ENCODE measurements at places on chromosomes 4 and X.

GRCh38 chr4:22667332-22667940, 25.3 kb upstream of the GBA3 start:
- DNase-seq = no peak

- DNase-seq = no peak
Measured at GRCh38 chrX:69546417-69546816, 42.3 kb downstream of the NALF2 start.

- no peak for DNase-seq
Measured at GRCh38 chr4:23058165-23058776, 365.5 kb downstream of the GBA3 start.

DNA sequence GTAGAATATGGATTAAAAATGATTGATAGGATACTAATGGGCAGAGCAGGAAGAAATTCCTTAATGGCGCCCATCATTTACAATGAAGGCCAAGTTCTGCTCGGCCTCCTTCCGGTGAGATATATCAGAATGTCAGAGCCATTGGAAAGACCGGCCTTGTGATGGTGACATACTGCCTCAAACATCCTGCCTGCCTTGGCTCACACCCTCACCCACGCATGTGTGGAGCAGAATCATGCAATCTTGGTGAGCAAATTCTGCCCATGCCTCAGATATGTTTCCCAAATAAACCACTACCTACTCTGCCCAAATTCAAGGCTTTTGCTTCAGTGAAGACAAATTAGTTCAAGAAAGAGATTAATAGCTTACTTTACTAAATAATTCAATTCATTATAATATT, 163.3 kb downstream of the MID1 start:
- no peak for DNase-seq

DNA sequence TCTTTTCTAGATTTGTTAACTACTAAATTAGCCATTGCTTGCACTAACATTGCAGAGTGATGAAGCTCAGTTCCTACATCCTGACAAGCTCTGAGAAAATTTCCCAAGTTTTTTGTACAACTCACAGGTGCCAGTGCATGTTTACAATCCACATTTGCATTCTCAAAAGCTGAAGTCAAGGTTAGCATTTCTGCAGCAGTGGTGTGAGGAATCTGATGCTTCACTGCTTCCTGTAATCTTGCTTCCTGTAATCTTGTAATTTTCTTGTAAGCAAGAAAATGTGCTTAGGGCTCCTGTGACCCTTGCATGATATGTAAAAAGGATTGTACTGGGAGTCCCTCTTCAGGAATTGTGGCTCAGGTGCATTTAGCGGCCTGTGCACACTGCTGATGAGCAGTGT, 207.4 kb upstream of the CXCL13 start:
- no peak for DNase-seq

- DNase-seq = no peak
Measured at GRCh38 chr4:23384741-23385140, 505.1 kb downstream of the PPARGC1A start.

- no peak for DNase-seq
Measured at GRCh38 chr4:74738464-74739143, 55.7 kb downstream of the BTC start.

- no peak for DNase-seq
Measured at GRCh38 chr4:915041-915474, 17.1 kb downstream of the GAK start.

GRCh38 chr4:131347816-131348215, 1801.3 kb upstream of the PCDH10 start:
- DNase-seq = no peak

DNA sequence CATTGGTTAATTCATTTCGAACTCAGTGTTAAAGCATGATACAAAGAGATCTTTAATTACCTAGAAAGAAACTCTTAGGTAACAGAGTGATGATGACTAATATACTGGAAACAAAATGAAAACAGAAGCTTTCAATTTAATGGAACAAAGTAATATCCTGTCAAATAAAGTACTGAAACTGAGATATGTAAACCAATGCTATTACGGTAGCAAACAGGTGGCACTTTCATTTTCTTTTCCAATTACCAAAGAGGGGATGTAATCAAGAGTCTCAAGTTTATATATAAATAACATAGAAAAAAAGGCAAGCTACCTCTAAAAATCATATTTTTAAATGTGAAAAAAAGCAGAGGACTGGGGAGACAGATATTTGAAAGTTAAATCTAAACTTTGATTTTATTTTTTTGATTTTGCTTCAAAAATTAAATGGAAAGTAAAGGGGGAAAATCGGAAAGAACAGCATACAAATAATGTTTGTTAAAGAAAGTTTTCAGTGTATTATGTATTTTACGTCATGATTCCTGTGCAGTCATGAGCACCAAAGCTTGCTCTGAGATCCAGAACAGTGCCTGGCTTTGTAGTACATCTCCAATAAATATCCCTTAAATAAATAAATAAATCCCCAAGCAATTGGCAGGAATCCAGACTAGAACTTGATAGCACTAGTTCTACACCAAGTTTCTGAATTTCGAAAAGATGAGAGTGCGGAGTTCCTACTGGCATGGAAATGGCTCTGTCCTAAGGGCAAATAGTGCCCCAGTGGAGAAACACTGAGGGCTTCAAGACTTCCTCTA, 25.0 kb upstream of the RAPGEF2 start:
- DNase-seq = no peak

- DNase-seq = no peak
Measured at GRCh38 chrX:21738950-21739287, 19.0 kb downstream of the SMPX start.

GRCh38 chrX:47499293-47499692, 16.3 kb upstream of the ZNF41 start:
- no peak for DNase-seq

GRCh38 chr4:10371869-10372471, 85.3 kb downstream of the ZNF518B start:
- DNase-seq = no peak

DNA sequence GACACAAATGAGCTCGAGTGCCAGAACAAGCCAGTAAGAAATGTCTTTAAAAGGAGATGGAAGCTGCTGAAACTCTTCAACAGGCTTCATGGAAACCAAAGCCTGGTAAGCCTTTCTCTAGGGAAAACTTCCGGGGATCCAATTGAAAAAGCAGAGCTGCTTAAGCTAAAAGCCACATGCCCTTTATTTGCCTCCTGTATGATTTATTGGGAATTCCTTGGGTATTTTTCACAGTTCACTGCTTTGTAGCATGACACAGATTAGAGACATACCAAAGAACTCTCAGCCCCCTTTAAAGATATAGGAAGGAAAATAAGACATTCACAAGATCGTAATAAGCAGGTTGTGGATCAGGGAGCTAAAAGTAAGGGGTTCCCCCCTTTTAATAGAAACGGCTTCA, 6.5 kb upstream of the ARHGAP6 start:
- no peak for DNase-seq

DNA sequence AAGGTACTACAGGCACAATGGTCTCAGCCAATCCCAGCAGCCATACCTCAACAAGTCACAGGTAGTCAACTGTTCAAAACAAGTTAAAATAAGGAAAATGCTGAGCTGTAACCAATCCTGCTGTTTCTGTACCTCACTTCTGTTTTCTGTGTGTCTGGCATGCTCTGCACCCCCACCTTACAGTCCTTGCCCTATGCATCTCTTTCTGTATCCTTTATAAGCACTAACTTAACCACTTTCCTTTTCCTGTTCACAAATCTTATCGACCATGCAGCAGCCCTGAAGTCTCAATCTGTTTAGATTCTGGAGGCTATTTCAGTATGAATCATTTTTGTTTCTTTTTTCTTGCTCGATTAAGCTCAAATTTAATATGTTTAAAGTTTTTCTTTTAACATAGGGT, 12.5 kb upstream of the FAM13A start:
- no peak for DNase-seq

GRCh38 chr4:8900588-8900987, 28.9 kb upstream of the HMX1 start:
- no peak for DNase-seq
